ENCODE measurements at places on chromosomes 1 and 21.

DNA sequence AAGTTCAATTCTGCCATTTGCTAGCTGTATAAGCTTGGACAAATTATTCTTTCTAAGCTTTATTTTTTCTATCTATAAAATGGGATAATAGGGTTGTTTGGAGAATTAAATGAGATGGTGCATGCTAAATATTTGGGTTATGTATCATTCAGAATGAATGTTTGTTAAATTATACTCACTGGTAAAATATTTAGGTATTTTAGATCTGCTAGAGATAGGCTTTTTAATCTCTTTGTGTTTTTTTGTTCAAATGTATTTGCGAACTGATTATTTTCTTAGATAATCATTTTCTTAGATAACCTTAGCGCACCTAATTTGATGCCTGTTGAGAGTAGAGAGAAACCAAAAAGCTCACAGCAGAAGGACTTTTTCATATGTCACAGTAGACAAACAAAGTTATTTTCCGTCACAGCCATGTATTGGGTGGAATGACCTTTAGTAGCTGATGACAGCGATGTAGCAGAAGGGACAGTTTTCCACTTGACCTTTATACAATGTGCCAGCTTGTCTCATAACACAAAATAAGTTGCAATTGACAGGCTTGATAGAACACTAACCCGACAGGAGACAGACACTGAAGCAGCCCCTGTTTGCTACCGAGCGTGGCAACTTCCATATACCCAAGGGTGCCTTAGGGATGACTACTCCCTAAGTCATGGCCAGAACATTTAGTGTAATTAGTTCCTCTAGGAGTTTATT is 93.0 kb downstream of the DISC1 start:
- no peak for DNase-seq

- DNase-seq, result no peak
These were observed 10.3 kb upstream of the LMNA start for GRCh38 chr1:156104065-156104810.

- no peak for DNase-seq
These were observed 26.4 kb upstream of the RGS16 start for GRCh38 chr1:182630586-182630985.

DNA sequence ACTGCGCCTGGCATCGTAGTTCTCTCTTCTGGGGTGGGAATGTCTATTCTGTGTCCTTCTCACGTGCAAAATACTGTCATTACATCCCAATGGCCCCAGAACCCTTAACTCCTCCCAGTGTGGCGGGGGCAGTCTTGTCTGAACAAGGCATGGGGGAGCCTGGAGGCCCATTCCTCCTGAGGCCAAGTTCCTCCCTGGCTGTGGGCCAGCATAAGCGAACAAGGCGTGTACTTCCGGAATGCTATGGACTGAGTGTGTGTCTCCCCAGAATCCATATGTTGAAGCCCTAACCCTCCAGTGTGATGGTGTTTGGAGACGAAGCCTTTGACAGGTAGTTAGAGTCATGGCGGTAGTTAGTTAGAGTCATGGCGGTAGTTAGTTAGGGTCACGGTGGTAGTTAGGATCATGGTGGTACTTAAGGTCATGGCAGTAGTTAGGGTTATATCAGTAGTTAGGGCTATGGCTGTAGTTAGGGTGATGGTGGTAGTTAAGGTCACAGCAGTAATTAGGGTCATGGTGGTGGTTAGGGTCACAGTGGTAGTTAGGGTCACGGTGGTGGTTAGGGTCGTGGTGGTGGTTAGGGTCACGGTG is 71.0 kb downstream of the PRKCZ start:
- DNase-seq, result no peak
